Activated naive CD4-positive, alpha-beta T cell treated with anti-CD3 and anti-CD28 coated beads for 36 hours (primary cell): ENCODE measurements at places on chromosomes 5 and 9.

DNA sequence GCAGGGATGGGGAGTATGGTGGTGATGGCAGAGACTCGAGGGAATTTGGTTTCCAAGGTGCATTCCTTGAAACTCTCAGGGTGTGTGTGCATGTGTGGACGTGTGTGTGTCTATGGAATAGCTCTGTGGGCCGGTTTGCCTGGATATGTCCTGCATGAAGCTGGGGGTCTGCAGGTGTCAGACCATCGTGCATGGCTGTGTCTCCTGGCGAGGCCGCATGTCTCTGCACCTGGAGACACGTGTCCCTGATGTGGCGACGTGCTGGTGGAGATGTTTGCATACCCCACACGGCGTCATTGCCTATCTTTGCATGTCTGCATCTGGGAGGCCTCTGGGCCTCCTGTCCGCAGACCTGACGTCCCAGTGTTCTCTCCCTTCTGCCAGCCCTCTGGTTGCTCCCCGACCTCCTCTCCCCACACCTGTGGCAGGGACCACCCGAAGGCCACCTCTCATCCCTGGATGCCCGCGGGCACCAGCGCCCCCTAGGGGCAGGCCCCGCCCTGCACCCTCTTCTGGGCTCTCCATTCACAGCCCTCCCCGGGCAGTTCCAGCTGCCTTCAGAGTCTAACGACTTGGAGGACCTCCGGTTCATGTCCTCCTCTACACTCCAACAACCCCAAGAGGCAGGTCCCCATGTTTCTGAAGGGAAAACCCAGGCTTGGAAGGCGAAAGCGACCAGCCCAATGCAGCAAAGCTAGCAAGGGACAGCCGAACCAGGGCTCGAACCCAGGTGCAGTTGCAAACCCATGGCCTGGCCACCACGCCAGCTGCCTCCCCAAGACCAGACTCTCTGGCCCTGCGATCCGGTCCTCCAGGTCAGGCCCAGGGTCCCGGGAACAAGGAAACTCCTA, 88.6 kb downstream of the LMX1B start:
- H3K27ac ChIP-seq = no peak overlapping the region
- H3K4me3 ChIP-seq = no peak overlapping the region
- no peaks in the 10 kb centered on the region for H3K36me3 ChIP-seq
- peaks cover 17% of the 10 kb centered on the region for H3K27me3 ChIP-seq
- DNase-seq = peak; percentile 48

DNA sequence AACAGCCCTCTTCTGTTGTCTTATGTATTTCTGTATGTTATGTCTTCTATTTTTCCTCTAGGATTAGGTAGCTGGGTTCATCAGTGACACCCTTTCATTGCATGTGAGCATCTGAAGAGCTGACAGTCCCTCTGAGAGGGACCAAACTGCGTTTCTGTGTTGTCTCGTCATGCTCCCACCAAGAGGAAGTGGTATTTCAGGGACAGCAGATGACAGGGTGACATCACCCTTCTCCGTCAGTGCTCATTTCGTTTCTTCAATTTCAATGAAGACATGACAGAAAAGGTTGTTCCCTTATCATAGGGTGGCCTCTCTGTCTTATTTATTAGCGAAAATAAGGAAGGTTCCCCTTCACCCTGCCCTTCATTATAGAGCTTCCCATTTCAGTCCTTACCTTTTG, 225.9 kb upstream of the NR4A3 start:
- no peaks in the 10 kb centered on the region for H3K4me1 ChIP-seq
- no peaks in the 10 kb centered on the region for H3K36me3 ChIP-seq
- H3K27ac ChIP-seq = no peak overlapping the region
- DNase-seq = peak; percentile 17
- H3K4me3 ChIP-seq = no peak overlapping the region

- H3K36me3 ChIP-seq = no peaks in the 10 kb centered on the region
- H3K4me3 ChIP-seq = peak overlapping the region; percentile 81
- peaks cover 48% of the 10 kb centered on the region for H3K27me3 ChIP-seq
Observed at GRCh38 chr5:55172051-55172899, 702 bp downstream of the CDC20B start.

DNA sequence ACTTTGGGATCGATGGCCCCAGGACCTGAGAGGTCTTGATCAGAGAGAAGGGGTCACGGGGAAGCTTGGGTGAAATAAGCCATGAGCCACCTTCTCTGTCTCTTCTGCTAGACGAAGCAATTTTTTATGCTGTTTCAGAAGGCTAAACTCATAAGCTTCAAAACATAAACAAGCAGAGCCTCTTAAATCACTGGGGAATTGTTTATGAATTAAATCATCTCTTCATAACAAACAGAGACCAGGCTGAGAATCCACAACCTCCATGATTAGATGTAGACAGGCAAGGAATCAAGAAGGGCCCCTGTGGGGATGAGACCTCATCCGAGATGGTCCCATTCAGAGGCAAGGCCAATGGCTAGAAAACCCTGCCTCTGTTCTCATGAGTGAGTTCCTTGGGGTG, 21.7 kb upstream of the TCOF1 start:
- H3K4me1 ChIP-seq = no peaks in the 10 kb centered on the region
- no peaks in the 10 kb centered on the region for H3K36me3 ChIP-seq
- no peak for DNase-seq
- H3K27me3 ChIP-seq = no peaks in the 10 kb centered on the region
- H3K27ac ChIP-seq = no peak overlapping the region

- no peak for DNase-seq
- no peak overlapping the region for H3K4me3 ChIP-seq
- H3K36me3 ChIP-seq = peaks cover 2% of the 10 kb centered on the region
- no peak overlapping the region for H3K27ac ChIP-seq
- H3K4me1 ChIP-seq = peaks cover 12% of the 10 kb centered on the region
Observed at GRCh38 chr9:27431543-27432147, 92.4 kb upstream of the IFNK start.

DNA sequence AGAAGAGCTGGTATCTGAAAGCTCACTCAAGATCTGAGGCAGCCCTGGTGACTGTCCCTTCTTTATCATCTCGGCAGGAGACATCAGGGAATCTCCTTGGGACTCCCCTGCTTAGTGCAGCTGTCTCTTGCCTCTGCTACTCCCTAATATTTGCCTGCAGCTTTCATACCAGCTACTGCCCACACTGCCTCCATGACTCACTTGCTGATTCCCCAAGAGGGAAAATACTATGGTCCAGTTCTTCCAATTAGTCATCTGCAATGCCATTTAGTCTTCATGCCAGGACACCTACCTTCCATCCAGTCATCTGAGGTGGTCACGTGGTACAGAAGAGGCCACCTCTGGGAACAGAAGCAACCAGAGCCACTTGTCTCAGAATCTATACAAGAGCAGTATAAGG, 270.8 kb downstream of the NTRK2 start:
- H3K4me1 ChIP-seq = no peaks in the 10 kb centered on the region
- no peaks in the 10 kb centered on the region for H3K27me3 ChIP-seq
- no peaks in the 10 kb centered on the region for H3K36me3 ChIP-seq
- H3K27ac ChIP-seq = no peak overlapping the region
- H3K4me3 ChIP-seq = no peak overlapping the region

DNA sequence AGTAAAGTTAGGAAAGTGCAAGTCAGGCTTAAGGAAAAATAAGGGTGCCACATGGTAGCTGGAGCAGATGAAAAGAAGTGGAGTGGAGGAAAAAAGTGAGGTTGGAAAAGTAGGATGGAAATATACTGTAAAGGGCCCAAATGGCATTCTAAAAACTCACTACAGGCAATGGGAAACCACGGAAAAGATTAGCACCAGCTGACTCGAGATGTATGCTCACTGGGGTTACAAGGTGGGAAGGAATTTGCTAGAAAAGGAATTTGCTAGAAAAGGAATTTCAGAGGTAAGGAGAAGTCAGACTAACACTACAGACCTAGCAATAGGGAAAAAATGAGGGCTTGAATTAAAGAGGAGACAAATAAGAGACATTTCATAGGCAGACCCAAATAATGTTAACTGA, 3.6 kb downstream of the PSMD5 start:
- peak overlapping the region; percentile 66 for H3K27ac ChIP-seq

- no peak overlapping the region for H3K4me3 ChIP-seq
- peaks cover 18% of the 10 kb centered on the region for H3K27me3 ChIP-seq
- H3K4me1 ChIP-seq = no peaks in the 10 kb centered on the region
- no peaks in the 10 kb centered on the region for H3K36me3 ChIP-seq
- no peak for DNase-seq
- H3K27ac ChIP-seq = no peak overlapping the region
Observed at GRCh38 chr5:73531356-73531755, 33.1 kb downstream of the BTF3 start.

GRCh38 chr5:33409435-33410170, 31.2 kb upstream of the TARS1 start:
- DNase-seq = no peak
- no peaks in the 10 kb centered on the region for H3K36me3 ChIP-seq
- no peak overlapping the region for H3K4me3 ChIP-seq
- no peaks in the 10 kb centered on the region for H3K4me1 ChIP-seq
- no peak overlapping the region for H3K27ac ChIP-seq
- H3K27me3 ChIP-seq = peaks cover 18% of the 10 kb centered on the region

DNA sequence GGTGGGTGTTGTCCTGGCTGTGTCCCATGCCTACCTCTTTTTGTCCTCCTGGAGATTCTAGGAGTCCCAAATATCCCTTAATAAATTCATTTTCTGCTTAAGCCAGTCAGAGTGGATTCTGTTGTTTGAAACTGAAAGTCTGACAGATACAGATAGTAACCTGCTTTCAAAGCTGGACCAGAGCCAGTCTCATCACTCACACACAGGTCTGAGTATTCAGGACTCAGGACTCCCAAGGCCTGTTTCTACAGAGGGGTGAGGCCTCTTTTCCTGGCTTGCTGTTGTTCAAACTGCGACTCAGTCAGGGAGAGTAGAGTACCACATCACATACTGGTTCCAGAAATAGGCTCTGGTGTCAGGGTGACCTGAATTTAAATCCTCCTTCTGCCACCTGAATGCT, 190.1 kb downstream of the PAX5 start:
- H3K27me3 ChIP-seq = no peaks in the 10 kb centered on the region
- no peaks in the 10 kb centered on the region for H3K36me3 ChIP-seq
- no peak for DNase-seq
- H3K4me3 ChIP-seq = no peak overlapping the region
- no peak overlapping the region for H3K27ac ChIP-seq
- H3K4me1 ChIP-seq = no peaks in the 10 kb centered on the region

- H3K27ac ChIP-seq = no peak overlapping the region
- H3K36me3 ChIP-seq = peaks cover 3% of the 10 kb centered on the region
- peaks cover 19% of the 10 kb centered on the region for H3K4me1 ChIP-seq
- no peak overlapping the region for H3K4me3 ChIP-seq
Observed at GRCh38 chr9:79665931-79666330, 94.2 kb downstream of the TLE4 start.

DNA sequence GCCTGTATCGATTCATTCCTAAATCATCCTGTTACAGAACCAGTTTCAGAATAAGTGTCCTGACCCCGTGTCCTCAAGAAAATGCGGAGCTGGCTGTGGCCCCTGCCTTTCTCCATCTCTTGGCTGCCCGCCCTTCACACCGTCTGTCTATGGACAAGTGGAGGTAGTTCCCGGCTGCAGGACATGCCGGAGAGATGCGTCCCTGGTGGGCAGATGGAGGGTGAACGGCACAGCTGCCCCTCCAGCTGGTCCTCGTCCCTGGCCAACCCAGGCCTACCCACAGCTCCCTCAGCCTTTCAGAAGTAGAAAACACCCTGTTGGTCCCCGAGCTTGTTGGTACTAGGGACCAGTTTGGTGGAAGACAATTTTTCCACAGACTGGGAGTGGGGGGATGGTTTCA, 14.8 kb upstream of the EXOC3 start:
- H3K27me3 ChIP-seq = no peaks in the 10 kb centered on the region
- H3K4me3 ChIP-seq = no peak overlapping the region
- no peak for DNase-seq
- no peak overlapping the region for H3K27ac ChIP-seq

GRCh38 chr9:126696401-126697145, 82.8 kb downstream of the LMX1B start:
- H3K4me1 ChIP-seq = no peaks in the 10 kb centered on the region
- H3K36me3 ChIP-seq = no peaks in the 10 kb centered on the region
- no peak overlapping the region for H3K27ac ChIP-seq
- no peak for DNase-seq

DNA sequence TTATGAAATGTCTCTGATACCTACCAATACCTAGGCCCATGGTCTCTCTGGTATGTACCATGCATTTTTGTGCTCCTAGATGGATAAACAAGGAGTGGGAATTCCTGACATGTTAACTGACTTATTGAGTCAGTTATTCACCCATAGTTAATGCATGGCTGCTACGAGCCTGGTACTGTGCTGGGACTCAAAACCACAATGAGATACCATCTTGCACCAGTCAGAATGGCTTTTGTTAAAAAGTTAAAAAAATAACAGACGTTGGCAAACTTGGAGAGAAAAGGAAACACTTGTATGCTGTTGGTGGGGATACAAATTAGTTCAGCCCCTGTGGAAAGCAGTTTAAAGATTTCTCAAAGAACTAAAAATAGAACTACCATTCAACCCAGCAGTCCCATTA, 293.8 kb downstream of the OSTF1 start:
- no peaks in the 10 kb centered on the region for H3K36me3 ChIP-seq
- H3K4me1 ChIP-seq = no peaks in the 10 kb centered on the region
- no peak overlapping the region for H3K27ac ChIP-seq
- DNase-seq = no peak
- no peaks in the 10 kb centered on the region for H3K27me3 ChIP-seq

DNA sequence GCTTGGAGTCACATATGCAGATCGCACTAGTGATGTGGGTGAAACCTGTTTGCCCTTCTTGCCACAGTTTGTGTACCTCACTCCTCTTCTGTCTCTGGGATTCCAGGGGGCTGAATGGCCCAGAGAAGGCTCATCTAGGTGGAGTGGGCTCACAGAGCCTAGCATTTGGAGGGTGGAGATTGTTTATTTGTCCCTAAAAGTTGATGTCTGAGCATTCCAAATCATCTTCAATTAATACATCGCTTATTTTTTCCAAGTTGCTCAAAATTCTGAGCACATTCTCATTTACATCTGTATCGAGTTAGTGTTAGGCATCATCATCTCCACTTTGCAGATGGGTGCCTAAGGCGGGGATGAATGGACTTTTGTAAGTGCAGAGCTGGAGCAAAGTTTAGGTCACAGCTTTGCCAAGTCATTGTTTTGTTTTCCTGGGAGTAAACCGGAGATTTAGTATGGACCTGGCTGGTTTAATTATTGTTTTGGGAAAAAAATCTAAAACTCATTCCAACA, 2.0 kb downstream of the ABL1 start:
- H3K4me3 ChIP-seq = peak overlapping the region; percentile 56
- H3K4me1 ChIP-seq = peaks cover 41% of the 10 kb centered on the region
- H3K27me3 ChIP-seq = no peaks in the 10 kb centered on the region
- H3K27ac ChIP-seq = no peak overlapping the region
- peaks cover 2% of the 10 kb centered on the region for H3K36me3 ChIP-seq

- no peaks in the 10 kb centered on the region for H3K36me3 ChIP-seq
- H3K27me3 ChIP-seq = no peaks in the 10 kb centered on the region
- DNase-seq = no peak
- H3K27ac ChIP-seq = no peak overlapping the region
- H3K4me1 ChIP-seq = peaks cover 16% of the 10 kb centered on the region
- H3K4me3 ChIP-seq = no peak overlapping the region
Observed at GRCh38 chr9:112544477-112544876, 57.9 kb downstream of the KIAA1958 start.

GRCh38 chr5:181205761-181206649, 1.0 kb upstream of the TRIM7 start:
- peak overlapping the region; percentile 92 for H3K4me3 ChIP-seq
- peak overlapping the region; percentile 94 for H3K27ac ChIP-seq
- H3K4me1 ChIP-seq = peaks cover 29% of the 10 kb centered on the region
- H3K27me3 ChIP-seq = peaks cover 19% of the 10 kb centered on the region
- no peak for DNase-seq
